Fibroblast of villous mesenchyme (primary cell): ENCODE measurements at places on chromosomes 3 and 15. TPM values are rescaled to one million over a fixed set of nuclear protein-coding genes. Genes with fewer than 3 reads are reported as not detected.

The EXOG gene
- 12.9 and 15.1 TPM in 2 replicates for total RNA-seq

The DNAH12 gene
- under 0.01 TPM in 2 replicates for total RNA-seq

The TMEM158 gene
- total RNA-seq, result 22.9 and 46.7 TPM in 2 replicates

The PLCB2 gene
- 0.43 and 0.64 TPM in 2 replicates for total RNA-seq

The SEMA3G gene
- 0.32 TPM in 1 of 2 replicates, not detected in the other for total RNA-seq

The MTFMT gene
- total RNA-seq, result 18.0 and 30.7 TPM in 2 replicates

The VIPR1 gene
- total RNA-seq, result 0.32 TPM in 1 of 2 replicates, not detected in the other

The GOLGA6L7 gene
- not detected in 2 replicates for total RNA-seq

The CPLX3 gene
- not detected in 2 replicates for total RNA-seq

The C3orf52 gene
- total RNA-seq, result 5.2 and 7.3 TPM in 2 replicates

The FGF7 gene
- 75.7 and 369 TPM in 2 replicates for total RNA-seq

The ISL2 gene
- total RNA-seq, result 0.64 TPM in 1 of 2 replicates, not detected in the other

The FBXL22 gene
- 1.3 and 2.3 TPM in 2 replicates for total RNA-seq

The HLTF gene
- total RNA-seq, result 35.8 and 56.6 TPM in 2 replicates

The PSTPIP1 gene
- total RNA-seq, result not detected in 2 replicates

The P2RY14 gene
- total RNA-seq, result not detected in 2 replicates

The ACKR4 gene
- total RNA-seq, result 2.9 and 9.5 TPM in 2 replicates
